Right lung (tissue), 10 donors: ENCODE measurements at places on chromosomes 1 and 21. TPM values are rescaled to one million over a fixed set of nuclear protein-coding genes. Genes with fewer than 3 reads are reported as not detected.

DNA sequence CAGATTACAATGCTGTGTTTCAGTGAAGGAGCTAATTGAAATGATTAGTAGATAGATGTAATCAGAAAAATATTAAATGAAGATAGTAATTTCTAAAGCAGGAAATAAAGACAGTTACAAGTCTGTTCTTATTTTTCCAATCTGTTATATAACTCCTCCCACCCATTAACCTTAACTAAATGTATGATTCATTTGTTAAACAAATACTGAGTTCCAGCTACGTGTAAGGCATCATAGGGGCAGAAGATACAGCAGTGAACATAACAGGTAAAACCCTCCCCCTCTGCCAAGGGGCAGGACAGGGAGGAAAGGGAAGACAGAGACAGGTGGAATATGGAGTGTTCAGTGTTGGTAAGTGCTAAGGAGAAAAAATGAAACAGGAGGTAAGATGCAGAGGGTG lies at the start of gene FAM177B:
Gene FAM177B, plus strand, starts transcription at position 231 of the 400 bp plus-strand sequence. CDS start 9,344 bp downstream, outside the sequence.
- no peak for DNase-seq

- DNase-seq = no peak
Measured at GRCh38 chr1:116024626-116025025, 48.3 kb downstream of the SLC22A15 start.

DNA sequence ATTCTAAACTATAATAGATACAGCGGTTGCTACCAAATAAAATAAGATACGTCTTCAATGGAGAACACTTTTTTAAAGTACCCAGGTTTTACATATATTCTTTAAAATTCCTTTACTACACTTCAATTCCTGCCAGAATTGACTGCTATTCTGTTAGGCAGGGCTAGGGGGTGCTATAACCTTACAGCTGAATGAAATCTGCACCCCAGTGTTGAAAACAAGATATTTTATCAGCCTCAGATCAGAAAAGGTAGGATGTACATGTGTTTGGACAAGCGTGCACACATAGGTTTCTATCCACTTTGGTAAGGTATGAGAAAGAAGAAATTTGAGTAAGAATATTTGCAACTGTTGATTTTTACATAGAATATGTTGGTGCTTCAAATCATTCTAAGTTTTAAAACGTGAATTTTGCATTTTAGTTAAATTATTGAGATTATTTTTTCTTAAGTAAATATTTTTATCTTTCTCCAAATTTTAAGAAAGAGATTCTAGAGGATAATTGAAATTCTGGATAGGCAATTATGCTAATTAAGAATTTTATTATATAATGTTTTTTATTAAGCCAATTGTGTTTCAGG lies 490.8 kb upstream of the ADGRL4 start:
- DNase-seq = peak; percentile 5

- DNase-seq = no peak
Measured at GRCh38 chr1:169949139-169949538, 55.4 kb upstream of the SCYL3 start.

DNA sequence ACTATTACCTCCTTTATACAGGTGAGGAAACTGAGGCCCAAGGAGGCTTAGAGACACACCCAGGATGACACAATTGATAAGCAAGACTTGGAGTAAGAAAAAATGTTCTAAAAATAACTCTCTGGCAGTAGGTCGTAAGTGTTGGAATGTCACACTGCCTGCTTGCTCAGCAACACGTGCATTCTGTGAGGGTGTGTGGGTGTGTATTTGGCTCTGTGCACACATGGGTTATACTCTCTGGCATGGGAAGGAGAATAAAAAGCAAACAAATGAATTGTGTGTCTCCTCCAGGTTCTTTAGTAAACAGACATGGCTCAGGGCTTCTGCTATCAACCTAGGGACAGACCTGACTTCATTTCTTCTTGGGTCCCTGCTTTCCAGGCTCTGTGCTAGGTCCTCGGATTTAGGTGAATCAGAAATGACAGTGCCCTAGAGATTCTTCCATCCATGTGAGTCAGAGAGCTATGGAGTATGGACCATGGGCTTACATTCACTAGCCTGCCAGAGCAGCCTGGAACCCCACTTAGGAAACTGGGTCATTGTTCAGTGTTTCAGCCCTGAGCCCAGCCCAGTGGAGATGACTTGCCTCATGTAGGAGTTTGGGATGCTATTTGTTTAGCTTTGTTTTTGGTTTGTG lies 72.4 kb downstream of the ELAVL4 start:
- DNase-seq = peak; percentile 5

GRCh38 chr1:199877526-199878384 lies 149.8 kb upstream of the NR5A2 start:
- DNase-seq = no peak

HSD3B2 gene
- polyA plus RNA-seq = 0.19 TPM

C1orf216 gene
- polyA plus RNA-seq = 12.3 TPM
